ENCODE measurements at places on chromosomes 3 and 15.

DNA sequence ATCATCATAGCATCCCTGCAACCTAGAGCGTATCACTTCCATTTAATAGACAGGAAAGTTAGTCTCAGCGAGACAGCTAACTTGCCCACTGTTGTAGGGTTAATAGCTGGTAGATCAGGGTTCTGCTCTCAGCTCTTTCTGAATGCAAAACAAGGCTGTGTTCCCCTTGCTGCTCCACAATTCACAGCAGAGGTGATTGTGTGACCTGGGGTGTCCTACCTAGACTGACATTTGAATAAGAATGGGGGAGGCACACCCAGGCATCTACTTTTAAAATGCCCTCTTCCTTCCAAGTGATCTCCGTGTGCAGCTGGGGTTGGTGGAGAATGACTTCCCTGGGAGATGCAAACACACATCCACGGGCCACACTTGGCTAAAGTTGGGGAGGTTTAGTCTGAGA lies 43.0 kb upstream of the CACNA2D3 start:
- no peak for DNase-seq

DNA sequence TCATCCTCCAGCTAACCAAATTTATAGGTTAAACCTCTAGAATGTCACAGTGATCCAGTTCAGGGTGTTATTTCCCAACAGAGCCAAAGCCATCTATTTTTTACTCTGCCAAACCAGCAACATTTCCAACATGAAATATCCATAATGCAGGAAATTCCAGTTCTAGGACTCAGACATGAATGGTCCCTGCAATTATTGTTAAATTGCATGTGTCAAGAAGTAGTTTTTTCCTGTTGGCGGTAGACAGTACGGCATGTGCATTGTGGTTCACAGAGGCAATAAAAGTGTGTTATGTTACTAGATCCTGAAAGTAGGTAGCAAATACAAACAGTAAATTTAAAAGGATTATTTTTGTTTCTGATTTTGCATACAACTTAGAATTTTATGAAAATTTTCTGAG lies 215.7 kb upstream of the THBS1 start:
- no peak for DNase-seq

DNA sequence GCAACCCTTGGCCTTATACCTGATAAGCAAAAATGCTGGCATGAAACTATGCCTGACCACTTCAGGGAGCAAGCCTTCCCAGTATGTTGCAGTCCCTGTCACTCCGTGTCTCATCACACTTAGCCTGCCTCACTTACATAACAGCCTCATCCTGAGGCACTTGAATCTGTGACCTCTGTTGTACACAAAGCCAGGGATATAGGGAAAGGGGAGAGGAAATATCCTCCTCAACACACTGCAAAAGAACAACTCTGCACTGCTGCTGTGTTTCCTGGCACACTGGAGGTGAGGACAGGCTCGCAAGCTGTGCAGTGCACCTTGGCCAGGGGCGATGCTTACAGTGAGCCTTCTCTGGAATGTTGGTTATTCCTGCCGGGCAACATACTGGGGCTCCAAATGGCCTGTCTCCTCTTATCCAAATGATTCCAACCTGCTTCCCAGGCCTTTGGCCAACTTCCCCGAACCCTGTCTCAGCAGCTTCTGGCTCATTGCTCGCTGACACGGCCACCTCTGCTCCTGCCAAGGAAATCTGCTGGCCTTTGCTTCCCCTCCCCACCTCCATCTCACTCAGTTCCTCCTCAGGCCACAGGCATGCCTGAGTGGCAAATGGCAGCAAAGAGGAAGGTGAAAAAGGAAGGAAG lies 109.2 kb downstream of the CD47 start:
- no peak for DNase-seq

- no peak for DNase-seq
Measured at GRCh38 chr3:79258479-79258878, 509.3 kb downstream of the ROBO1 start.

DNA sequence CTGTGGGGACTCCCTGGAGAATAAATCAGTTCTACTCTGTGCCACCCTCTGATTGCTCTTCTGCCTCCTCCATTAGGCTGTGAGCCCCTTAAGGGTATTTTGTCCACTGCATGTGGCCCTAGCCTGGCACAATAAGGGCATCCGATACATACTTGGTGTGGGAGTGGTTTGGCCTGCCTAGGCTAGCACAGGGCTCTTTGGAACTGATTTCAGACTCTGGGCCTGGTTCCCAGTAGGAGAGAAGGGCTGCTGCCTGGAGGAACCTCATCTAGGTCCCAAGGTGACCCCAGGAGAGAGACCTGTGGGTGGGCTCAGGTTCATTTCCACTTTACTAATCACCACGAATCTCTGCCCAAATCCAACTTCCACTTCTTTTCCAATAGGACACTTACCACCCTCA lies 5.3 kb upstream of the CTDSPL start:
- no peak for DNase-seq

DNA sequence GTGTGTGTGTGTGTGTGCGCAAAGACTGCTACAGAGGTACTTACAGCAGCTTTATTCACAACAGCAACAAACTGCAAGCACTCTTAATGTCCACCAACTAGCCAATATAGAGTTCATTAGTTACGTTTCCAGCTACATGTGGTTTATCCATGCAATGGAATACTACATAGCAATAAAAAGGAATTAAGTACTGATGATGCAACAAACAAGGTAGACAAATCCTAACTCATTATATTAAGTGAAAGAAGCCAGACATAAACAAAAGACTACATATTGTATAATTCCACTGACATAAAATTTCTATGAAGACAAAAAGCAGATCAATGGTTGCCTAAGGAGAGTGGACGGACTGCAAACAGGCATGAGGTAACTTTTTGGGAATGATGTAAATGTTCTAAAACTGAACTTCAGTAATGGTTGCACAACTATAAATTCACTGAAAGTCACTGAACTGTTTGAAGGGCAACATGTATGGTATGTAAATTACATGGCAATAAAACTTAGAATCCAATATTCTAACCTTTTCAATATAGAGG lies 433.7 kb downstream of the SHQ1 start:
- DNase-seq = no peak

DNA sequence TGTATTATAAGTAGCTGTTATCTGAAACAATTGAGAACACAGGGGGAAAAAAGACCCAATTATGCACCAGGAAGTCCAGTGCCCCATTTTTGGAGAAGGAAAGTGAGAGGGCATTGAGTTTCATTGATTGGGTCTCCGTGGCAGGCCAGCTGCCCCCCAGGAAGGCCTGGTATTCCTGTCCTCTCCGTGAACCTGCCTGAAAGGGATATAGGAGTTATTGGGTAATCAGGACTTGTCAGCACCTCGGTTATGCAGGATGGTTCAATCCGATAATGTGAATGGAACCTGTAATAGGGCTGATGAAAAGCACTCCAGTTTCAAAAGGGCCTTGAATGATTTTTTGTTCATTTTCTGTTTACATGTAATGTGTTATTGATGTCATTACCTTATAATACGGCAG lies 122.0 kb upstream of the RARB start:
- DNase-seq = no peak

GRCh38 chr3:164208048-164208447 lies 870.2 kb downstream of the SI start:
- no peak for DNase-seq

GRCh38 chr15:70415398-70415797 lies 317.7 kb upstream of the TLE3 start:
- no peak for DNase-seq

GRCh38 chr3:128714887-128715491 lies 11.0 kb upstream of the RAB7A start:
- DNase-seq = no peak

DNA sequence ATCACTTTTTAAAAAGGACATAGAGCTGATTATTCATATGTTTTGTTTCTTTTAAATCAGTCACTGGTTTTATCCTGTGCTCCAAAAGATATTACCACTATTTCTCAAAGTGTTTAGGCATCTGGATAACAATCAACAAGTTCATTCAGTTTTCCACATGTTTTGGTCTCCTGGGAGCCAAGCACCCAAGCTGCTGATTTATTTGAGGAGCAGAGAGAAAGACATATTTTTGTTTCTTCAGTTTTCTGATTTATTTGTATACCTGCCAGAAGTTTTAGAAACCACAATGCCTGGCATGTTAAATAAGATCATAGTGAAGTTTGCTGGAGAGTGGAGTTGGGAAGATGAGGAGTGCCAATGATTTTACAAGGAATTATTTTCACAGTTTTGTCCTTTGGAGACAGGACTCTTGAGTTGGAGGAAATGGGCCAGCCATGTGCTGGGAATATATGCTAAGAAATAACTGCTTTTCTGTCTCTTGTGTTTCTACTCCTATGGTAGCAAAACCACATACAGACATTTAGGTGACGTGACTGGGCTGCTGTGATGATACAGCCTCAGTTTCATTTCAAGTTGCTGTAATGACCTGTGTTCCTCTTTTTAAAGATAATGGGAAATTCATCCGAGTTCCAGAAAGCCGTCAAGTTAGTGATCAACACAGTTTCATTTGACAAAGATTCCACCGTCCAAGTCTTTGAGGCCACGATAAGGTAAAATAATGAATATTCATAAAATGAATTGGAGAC lies 11.7 kb downstream of the EDEM1 start:
- no peak for DNase-seq

DNA sequence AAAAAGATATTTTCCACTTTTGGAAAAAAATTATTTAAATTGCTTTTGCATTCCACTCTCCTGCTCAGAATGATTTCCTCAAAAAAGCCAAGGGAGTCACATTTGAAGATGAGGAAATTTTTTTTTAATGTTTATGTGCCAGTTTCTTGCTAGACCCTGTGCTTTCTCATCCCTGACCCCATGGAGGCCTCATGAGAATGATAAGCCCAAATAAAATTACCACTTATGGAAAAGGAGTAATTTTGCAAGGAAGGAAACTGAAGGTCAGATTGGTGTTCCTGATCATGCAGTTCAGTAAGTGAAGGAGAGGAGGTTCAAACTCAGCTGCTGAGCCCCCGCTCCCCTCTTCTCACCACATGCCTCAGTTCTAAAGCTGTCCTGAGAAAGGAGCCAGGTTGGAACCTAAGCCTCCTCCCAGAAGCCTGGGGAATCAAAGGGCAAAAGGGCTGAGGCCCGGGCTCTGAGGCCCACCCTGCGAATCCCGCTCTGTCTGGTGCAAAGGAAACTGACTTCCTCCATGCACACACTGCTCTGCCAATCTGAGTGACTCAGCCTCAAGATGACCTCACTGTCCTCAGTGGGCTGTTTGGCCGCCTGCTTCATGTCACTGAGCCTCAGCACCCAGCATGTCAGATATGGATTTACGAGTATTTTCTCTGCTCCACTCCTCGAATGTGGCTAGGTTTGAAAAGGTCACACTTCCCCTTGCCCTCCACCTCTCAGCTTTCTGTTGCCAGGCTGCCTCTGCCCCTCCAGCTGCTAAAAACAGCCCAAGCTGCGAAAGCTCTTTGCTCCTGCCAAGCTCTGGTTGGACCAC lies 56.9 kb upstream of the FLNB start:
- no peak for DNase-seq

DNA sequence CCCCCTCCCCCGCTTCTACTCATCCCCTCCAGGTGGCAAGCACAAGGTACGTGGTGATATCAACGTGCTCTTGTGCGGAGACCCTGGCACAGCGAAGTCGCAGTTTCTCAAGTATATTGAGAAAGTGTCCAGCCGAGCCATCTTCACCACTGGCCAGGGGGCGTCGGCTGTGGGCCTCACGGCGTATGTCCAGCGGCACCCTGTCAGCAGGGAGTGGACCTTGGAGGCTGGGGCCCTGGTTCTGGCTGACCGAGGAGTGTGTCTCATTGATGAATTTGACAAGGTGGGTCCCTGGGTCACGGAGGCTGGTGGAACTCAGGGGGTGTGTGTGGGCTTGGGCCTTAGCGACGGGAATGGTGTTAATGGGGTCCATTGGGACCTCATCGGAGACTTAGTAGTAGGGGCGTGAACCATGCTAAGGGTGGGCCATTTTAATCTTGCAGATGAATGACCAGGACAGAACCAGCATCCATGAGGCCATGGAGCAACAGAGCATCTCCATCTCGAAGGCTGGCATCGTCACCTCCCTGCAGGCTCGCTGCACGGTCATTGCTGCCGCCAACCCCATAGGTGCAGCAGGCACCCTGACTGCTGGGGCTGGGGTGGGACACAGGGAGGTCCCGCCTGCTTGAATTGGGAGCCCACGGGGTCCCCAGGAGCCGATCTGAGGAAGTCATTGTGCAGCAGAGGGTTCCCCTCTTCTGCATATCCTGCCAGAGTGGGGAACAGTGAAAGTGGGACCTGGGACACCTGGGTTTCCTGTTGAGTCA lies 12.0 kb upstream of the PODXL2 start:
- no peak for DNase-seq

DNA sequence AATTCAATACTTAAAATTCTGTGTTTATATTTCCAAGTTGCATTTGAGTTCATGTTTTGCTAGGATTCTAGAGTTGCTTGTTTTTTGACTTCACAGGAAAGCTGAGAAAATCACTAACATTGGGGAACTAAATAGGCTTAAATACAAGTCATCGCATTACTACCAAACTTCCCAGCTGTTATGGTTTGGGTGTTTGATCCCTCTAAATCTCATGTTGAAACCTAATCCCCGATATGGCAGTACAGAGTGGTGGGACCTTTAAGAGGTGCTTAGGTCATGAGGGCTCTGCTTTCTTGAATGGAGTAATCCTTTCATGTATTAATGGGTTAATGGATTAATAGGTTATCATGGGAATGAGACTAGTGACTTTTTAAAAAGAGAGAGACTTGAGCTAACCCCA lies 77.2 kb upstream of the ARPP21 start:
- no peak for DNase-seq

DNA sequence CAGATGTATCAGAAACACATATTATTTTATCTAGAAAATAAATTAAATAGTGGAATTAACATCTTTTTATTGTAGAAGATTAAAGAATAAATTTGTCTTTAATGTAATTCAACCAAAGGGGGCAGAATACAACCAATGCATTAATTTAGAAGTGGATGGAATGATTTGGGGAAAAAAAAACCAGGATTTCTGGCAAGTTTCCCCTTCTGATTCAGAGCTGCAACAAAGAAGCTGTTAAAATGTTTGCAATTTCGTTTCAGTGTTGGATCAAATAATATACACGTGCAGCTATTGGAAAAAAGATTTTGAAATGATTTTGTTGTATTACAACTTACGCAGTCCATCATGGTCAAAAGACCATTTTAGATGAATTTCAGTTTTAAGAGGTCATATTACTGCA lies 71.6 kb upstream of the ZNF280D start:
- no peak for DNase-seq

DNA sequence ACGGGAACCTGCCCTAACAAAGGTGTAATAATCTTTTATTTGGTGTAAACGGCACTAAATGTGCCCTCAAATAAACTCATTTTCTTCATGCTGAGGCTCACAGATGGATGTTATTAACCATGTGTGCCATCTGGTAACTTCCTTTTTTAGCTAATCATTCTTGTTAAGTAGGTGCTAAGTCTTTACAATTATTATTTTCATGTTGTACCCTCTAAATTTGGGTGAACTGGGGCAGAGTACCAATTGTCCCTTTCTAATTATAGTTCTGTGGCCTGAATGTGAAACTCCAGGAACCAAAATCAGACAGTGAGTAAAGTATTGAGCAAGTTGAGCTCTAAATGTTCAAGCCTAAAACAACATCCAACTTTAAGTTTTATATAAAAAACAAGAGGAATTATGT lies 220.7 kb upstream of the CADM2 start:
- no peak for DNase-seq
